ENCODE measurements at places on chromosomes 5 and 9. TPM values are rescaled to one million over a fixed set of nuclear protein-coding genes. Genes with fewer than 3 reads are reported as not detected.

ANKRD34B gene
- not detected for total RNA-seq

DNLZ gene
- total RNA-seq = 31.1 TPM

CCNI2 gene
- total RNA-seq = 0.29 TPM

F2RL1 gene
- total RNA-seq = 9.0 TPM

ERBIN gene
- total RNA-seq = 27.4 TPM

LIX1 gene
- total RNA-seq = not detected

PCDHA4 gene
- 0.19 TPM for total RNA-seq

C7 gene
- 8.2 TPM for total RNA-seq

SNX30 gene
- total RNA-seq = 9.7 TPM

DAB2 gene
- total RNA-seq = 4.7 TPM

CDO1 gene
- not detected for total RNA-seq

ADAMTS16 gene
- 0.19 TPM for total RNA-seq

OTULINL gene
- total RNA-seq = 17.1 TPM

ZFP62 gene
- 13.0 TPM for total RNA-seq

ZNF366 gene
- total RNA-seq = 2.9 TPM

OLFM1 gene
- total RNA-seq = 0.64 TPM

CDC20B gene
- total RNA-seq = not detected

PDCD1LG2 gene
- total RNA-seq = 3.6 TPM

CFAP90 gene
- total RNA-seq = not detected

CLPTM1L gene
- 42.8 TPM for total RNA-seq

INPP5E gene
- 6.2 TPM for total RNA-seq

NCS1 gene
- total RNA-seq = 12.4 TPM

MRPL41 gene
- total RNA-seq = 48.6 TPM

IFNA2 gene
- total RNA-seq = not detected

CCIN gene
- not detected for total RNA-seq

GABRG2 gene
- total RNA-seq = not detected

SLC6A19 gene
- total RNA-seq = not detected

GPR151 gene
- not detected for total RNA-seq

TTC23L gene
- total RNA-seq = 0.19 TPM

PCDHB9 gene
- total RNA-seq = 0.30 TPM

All from esophagus squamous epithelium (tissue), 5 donors.